ENCODE measurements at places on chromosomes 11 and 22.

GRCh38 chr11:115765803-115766239, 261.6 kb upstream of the CADM1 start:
- no peak for DNase-seq

DNA sequence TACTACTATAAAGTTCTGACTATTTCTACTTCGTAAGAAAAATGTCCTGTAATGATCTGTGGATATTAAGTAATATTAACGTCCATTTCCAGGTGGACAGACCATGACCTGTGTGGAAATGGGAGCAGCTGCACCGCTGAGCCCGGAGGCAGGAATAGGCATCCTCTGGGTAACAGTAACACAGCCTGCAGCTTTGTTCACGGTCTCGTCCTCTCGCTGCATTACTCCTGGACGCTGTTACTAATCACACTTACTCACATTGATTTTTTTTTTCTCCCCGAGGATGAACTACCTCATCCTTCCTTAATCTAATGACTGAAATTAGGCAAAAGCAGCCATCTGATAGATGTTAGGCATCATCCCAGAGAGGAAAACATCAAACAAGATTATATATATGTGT, 345.7 kb upstream of the NARS2 start:
- no peak for DNase-seq

- DNase-seq: no peak
Measured at GRCh38 chr22:27318516-27318915, 483.0 kb downstream of the MN1 start.

DNA sequence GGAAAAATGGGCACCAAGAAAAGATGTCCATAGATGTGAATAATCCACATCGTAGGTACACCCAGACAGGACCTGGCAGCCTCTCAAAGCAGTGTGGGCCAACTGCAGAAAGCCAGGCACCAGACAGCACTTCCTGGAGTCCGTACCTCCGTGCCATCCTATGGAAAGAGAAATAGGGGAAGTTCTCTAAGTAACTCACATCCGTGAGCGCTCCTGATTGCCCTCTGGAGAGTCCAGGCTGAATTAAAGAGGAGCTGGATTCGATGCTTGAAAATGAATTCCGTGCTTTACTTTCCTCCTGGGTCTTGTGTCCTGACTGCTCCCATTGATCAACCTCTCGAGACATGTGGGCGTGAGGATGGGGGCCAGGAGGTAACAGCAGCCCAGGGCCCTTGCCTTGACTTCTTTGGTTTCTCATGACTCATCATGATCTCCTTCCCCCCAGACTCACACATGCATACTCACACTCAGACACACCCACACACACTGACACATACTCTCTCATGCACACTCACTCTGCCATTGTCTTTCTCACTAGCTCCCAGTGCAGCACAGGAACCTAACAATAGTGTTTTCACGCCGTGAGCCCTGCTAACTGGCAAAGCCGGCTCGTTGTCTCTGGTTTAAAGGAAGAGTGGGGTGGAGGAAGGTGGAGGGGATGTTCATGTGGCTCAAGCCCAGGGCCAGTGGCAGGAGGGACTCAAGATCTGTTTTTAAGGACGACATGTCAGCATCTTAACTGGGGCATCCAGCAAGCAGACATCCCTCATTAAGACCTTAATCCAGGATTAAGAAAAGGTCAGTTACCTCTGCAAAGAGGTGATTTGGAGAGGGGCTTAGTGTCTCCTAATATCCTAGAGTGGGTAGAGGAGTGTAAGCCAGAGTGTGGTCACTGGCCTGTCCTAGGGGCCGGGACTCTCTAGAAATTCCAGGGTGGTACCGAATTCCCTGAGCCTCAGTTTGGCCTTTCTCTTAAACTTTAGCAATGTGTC, 104.2 kb downstream of the SCN3B start:
- DNase-seq: no peak

GRCh38 chr11:66495401-66495854, 15.0 kb upstream of the BBS1 start:
- DNase-seq: no peak

DNA sequence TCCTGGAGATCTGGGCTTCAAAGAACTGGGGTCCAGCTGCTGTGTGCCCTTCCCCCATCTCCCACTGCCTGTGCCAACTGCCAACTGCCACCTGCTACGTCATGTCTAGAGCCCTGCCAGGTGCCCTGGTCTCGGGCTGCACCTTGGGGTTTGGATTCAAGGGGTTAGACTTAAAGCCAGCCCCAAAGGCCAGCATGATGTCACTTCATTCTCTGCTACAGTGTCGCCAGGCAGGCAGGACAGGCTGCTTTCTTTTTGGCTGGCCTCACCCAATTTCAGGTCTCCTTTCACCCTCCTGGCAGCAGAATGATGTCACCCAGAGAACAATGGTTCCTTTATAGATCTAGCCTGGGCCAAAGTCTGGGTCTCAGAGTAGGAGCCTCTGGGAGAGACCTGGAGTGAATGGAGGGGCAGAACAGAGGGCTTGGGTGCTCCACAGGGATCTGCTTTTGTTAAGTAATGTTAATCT, 79.5 kb upstream of the CRYBB3 start:
- DNase-seq: no peak

GRCh38 chr22:37184816-37185541, 3.1 kb downstream of the C1QTNF6 start:
- no peak for DNase-seq
